Occipital lobe (tissue), 3 donors: ENCODE measurements at places on chromosomes 16 and 17.

- DNase-seq: no peak
These were observed 8.2 kb downstream of the KSR1 start for GRCh38 chr17:27464431-27464830.

- no peak for DNase-seq
These were observed 164.1 kb downstream of the CMIP start for GRCh38 chr16:81608523-81609209.

- DNase-seq: peak; percentile 22
These were observed 2.3 kb downstream of the RPUSD1 start for GRCh38 chr16:785563-786535.

DNA sequence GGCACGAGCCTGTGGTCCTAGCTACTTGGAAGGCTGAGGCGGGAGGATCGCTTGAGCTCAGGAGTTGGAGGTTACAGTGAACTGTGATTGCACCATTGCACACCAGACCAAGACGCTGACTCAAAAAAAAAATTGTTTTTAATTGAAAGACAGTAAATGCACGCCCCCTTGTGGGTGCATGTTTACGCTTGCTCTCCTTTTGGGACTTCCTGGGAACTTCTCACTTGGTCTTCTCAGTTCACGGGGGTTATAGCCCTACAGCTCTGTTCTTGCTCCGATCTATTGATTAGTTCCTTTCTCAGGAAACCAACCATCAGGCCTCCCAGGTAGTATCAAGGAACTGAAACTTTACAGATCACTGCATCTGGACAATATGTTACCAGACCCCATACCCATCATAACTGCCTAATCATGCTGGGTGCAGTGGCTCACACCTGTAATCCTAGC is 14.2 kb upstream of the RIPOR1 start:
- no peak for DNase-seq

DNA sequence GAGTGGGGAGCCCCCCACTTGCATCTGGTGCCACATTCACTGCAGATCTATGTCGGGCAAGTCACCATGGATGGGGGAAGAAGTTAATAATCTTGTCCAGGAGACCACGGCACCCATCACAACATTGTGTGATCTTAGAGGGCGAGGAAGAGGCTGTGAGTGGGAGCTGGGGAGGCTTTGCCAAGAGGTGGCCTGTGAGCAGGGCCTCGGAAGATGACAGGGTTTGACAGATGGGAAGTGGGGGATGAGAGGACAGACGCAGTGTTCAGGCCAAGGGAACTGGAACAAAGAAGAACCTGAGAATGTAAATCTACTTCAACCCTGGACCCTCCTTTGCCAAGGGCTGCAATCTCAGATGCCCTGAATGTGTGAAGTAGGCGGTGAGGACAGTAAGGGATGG is 12.4 kb downstream of the ACE start:
- DNase-seq: no peak

GRCh38 chr16:53998024-53998810 is 288.4 kb downstream of the IRX3 start:
- no peak for DNase-seq

DNA sequence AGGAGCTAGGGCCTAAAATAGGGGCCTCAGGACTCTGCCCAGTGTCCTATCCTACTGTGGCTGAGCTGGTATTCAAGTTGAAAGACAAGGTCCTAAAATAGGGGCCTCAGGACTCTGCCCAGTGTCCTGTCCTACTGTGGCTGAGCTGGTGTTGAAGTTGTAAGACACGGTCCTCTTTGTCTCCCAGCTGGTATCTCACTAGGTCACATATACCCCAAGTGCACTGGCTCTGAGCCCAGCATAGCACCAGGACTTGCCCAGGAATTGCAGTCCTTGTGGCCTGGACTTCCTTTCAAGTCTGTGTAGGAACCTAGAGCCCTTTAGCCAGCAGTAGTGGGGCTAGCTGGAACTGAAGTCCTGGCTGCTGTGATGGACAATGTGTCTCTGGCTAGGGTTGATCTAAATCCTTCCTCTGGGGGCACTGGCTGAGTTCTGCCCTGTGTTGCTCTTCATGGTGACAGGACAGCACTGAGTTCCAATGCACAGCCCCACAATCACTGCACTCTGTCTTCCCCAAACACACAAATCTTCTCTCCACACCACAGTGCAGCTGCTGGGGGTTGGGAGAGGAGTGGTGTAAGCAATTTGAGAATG is 260.5 kb downstream of the HAPSTR1 start:
- DNase-seq: no peak

GRCh38 chr16:89010210-89010925 is 33.4 kb upstream of the CBFA2T3 start:
- DNase-seq: no peak

DNA sequence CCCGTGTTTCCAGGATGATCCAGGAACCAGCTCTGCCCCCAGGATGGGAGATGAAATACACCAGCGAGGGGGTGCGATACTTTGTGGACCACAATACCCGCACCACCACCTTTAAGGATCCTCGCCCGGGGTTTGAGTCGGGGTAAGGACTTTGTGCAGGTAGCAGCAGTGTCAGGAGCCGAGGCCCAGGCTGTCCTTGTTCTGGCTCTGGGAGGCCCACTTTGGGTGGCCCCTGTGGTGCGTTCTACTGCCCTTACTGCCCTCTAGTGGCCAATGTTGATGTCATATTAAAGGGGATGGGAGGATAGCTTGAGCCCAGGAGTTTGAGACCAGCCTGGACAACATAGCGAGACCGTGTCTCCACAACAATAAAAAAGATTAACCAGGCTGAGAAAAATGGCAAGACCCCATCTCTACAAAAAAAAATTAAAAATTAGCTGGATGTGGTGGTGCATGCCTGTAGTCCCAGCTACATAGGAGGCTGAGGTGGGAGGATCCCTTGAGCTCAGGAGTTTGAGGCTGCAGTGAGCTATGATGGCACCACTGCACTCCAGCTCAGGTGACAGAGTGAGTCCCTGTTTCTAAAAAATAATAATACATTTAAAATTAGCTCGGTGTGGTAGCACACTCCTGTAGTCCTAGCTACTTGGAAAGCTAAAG is 20.9 kb upstream of the CLEC18A start:
- no peak for DNase-seq

GRCh38 chr17:6577686-6578263 is 21.4 kb upstream of the PITPNM3 start:
- DNase-seq: no peak

DNA sequence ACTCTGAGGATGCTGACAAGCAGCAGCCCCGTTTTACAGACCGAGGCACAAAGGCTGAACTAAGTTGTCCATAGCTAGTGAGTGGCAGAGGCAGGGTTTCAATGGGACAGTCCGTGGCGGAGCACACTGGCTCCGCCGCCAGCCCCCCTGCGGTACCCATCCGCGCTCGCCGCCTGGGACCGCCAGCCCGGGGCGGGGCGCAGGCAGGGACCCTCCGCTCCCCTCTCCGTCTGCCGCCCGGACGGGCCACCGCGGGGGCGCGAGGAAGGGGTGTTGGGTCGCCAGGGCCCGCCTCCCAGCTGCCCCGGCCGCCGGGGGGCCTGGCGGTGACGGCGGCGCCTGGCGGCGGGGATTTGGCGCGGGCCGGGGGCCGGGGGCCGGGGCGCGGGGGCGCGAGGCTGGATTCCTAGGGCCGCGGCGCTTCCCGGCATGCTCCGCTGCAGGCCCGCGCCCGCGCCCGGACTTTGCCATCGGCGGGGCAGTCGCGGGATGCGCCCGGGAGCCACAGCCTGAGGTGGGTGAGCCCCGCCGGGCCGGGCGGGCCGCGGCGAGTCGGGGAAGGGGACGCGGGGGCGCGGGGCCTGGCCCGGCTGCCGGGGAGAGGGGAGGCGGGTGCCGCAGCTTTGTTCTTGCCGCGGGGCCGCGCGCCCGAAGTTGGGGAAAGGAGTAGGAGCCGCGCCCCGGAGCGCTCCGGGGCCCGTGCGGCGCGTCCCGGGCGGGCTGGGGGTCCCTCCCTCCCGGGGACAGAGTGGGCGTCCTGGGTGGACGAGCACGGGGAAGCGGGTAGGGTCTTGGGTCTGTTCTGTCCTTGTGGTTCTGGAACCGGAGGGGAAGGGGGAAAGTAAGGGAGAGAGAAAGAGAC is at the start of gene TMEM98:
Gene TMEM98 (plus strand): TSS at position 430 of the 862 bp plus-strand sequence. CDS start 3,376 bp downstream, outside the sequence.
- peak; percentile 21 for DNase-seq

DNA sequence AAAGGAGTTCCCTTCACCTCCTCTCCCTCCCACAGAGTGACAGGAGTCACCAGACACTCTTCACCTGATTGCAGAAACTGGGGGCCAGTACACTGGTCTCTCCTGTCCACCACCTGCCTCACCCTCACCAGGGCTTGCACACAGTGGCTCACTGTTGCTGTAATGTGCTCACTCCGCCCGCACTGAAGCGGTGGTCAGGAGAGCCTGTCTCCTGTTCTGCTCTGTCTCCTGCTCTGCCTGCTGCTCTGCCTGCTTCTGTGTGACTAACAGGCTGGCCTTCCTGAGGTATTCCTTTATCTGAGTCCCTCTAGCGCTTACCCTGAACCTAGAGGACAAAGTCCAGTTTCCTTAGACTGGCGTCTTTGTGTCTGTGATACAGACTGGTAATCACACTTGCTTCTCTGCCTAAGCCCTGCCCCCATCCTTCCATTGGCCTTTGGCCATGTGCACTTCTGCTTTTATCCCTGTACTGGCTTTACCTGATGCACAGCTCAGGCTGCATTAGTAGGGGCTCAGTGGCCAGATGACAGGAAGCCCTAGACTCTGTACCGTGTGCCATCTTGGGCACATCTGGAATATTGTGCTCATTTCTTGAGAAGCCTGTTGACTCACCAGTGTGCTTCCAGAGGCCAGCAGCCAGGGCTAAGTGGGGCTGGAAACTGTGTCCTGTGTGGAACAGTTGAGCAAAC is 13.3 kb downstream of the PROCA1 start:
- DNase-seq: no peak

GRCh38 chr17:81578038-81578441 is 25.9 kb upstream of the FAAP100 start:
- no peak for DNase-seq

- no peak for DNase-seq
These were observed 12.2 kb upstream of the CBFA2T3 start for GRCh38 chr16:88988980-88989811.

- no peak for DNase-seq
These were observed 41.9 kb downstream of the NFAT5 start for GRCh38 chr16:69607674-69608073.

- DNase-seq: no peak
These were observed 25.6 kb downstream of the ITGB3 start for GRCh38 chr17:47279062-47279801.

DNA sequence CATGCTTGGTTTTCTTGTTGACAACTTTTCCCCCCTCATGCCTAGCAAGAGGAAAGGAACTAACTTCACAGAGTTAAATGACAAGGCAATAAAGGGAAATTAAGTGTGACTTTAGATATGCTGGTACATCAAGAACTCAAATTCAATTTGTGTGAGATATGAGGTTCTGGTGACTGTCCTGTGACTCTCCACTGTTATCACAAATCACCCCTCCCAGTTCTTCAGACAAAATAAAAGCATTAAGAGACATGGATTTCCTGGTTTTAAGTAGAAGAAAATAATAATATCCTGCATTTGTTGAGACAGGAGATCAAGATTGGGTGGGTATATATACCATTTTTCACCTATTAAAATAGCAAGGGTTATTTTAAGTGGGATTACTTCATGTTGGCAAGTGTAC is 46.2 kb downstream of the SNTB2 start:
- no peak for DNase-seq

DNA sequence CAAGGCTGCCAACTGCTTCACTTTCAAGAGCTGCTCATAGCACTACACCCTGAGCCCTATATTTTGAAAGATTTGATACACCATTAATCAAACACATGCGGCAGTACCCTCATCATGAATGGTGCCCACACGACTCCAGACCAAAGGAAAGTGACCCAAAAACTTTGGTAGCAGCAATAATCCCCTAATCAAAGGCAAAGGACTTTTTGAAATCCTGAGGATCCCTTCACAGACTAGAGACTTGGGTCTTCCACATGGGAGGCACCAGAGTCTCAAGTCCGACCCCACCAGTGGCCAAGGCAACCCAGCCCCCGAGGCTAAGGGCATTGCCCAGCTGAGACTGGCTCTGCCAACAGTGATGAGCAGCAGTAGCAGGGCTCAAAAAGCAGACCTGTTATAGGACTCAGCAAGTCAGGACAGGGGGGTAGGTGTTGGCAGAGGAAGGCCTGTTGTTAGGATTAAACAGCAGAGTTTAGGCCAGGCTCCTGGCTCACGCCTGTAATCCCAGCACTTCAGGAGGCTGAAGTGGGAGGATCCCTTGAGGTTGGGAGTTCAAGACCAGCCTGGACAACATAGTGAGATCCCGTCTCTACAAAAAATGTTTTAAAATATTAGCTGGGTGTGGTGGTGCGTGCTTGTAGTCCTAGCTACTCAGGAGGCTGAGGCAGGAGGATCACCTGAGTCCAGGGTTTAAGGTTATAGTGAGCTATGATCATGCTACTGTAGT is 3.2 kb downstream of the TRIM25 start:
- DNase-seq: no peak

DNA sequence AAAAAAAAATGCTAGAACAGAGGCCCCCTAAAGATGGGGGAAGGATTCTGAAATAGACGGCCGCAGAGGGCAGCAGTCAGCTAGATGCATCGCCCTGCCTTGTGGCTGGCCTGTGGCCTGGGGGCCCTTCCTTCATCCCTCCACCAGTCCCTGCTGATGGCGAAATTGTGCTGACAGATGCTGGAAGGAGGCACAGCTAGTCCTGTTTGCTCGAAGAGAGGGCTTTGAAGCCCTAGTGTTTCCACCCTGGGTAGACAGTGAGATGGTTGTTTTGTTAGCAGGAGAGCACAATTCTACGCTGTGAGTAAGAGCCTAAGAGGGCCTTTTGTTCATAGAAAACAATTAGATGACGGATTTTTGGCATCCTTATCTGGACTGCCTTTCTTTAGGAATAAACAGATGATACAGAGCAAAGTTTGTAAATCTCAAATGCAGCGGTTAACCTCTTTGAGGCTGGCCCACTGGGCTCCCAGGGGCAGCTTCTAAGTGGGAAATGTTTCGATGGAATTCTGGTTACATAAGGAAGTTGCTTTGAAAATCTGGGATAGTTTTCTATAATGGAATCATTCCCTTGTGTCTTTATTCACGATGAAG is 23.0 kb downstream of the VPS35L start:
- DNase-seq: peak; percentile 80

DNA sequence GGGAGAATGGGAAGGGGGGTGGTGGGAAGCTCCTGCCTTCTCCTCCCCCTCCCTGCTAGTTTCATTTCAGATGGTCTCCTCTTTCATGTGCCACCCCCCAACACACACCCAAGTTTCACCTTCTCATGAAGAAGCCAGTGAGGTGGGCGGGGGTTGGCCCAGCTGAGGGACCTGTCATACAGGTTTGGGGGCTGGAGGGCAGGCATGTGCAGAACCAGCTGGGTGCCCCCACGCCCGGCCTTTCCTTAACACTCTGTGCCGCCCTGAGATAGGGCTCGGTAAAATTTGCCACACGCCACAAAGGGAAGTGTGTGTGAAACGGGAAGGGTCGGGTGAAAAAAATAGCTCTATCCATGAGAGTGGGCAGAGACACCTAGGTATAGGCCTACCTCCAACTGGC is 57.4 kb downstream of the PIPOX start:
- DNase-seq: no peak

- no peak for DNase-seq
These were observed 335 bp downstream of the SLC25A35 start for GRCh38 chr17:8294814-8295316.
